ENCODE measurements at places on chromosomes 12 and 14.
A peak's percentile ranks its signal among the peaks of the same experiment; 100 is the strongest.

- peak; percentile 18 for DNase-seq
Measured at GRCh38 chr12:100403446-100403845, 46.6 kb downstream of the SLC17A8 start.

GRCh38 chr12:76158518-76159321 is 74.2 kb upstream of the NAP1L1 start:
- DNase-seq = no peak

- DNase-seq = no peak
Measured at GRCh38 chr14:95941897-95942296, 65.3 kb downstream of the TUNAR start.

- no peak for DNase-seq
Measured at GRCh38 chr12:15778126-15778525, 11.1 kb downstream of the EPS8 start.

DNA sequence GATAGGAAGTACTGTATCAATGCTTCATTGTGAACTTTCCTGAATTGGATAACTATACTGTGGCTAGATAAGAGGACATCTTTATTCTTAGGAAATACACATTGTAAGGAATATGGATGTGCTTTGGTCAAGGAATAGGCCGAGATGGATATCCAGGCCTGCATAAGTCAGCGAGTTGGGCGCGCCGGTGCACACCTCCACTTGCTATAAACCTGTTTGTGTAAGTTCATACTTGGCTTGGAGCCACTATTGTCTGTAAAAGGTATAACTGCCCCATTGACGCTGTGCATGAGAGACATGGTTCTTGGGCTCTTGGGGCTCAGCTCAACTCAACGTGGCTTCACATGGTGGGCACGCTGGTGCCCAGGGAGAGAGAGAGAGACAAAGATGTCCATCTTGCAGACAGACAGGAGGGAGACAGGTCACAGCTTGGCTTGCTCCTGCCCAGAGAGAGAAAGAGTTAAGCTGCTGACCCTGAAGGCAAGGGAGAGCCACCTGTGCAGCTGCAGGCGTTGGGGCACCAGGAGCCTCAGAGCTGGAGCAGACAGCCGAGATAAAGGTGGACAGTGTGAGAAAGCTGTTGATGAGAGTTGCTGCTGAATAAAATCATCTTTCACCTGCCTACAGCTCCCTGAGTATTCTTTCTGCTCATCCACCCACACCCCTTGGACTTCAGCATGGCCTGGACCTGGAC is 34.1 kb upstream of the COCH start:
- no peak for DNase-seq

- DNase-seq = peak; percentile 5
Measured at GRCh38 chr14:97581016-97581415, 783.8 kb downstream of the VRK1 start.

- DNase-seq = no peak
Measured at GRCh38 chr14:52327374-52328226, 13.5 kb downstream of the PTGER2 start.

GRCh38 chr12:25397001-25397400 is 146.3 kb upstream of the KRAS start:
- no peak for DNase-seq

DNA sequence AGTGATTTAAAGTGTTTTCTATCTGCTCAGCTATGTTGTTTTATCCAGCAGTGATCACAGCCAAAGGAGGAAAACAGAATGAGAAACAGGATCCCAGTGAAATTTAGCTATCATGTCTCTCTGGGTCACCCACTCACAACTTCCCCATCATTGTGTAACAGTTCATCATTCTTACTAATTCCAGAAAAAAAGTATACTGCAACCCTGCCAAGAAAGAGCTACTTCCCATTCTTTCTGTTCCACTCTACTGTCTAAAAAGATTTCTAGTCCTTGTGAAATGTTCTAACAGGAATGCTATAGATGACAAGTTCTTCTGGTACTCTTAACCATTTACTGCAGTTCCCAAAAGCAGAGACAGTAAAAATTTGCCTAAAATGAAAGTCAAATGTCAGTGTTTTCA is 39.2 kb upstream of the CD163 start:
- DNase-seq = no peak

- DNase-seq = no peak
Measured at GRCh38 chr12:95164656-95165055, 52.6 kb downstream of the FGD6 start.

DNA sequence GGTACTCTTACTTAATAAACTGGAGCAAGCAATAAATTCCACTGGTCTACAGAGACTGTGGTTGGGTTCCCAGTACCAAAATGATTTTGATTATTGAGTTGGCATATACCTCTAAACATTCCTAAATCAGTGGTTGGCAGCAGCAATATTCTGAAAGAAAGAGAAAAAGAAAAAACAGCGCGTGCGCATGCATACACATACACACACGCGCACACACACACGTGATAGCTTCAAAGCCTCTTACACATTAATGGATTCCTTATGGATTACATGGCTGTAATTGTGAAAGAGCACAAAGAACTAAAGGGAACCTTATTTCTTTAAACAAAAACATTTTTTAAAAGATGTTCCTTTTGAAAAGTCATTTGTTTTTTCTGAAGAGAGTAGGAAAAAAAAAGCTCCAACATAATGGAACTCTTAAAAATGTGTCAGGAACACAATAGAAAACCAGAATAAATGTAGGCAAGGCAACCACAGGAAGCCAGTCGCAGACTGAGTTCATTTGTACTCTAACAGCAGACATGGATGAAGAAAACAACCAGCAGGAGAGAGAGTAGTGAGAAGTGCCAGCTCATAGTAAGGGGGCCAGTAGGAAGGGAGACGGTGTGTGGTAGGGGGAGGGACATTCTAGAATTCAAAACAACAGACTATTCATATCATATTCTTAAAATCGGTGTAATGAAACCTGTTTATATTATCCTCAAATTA is 80.0 kb downstream of the DRAM1 start:
- DNase-seq = no peak

- no peak for DNase-seq
Measured at GRCh38 chr14:74558655-74559054, 53.4 kb downstream of the LTBP2 start.

DNA sequence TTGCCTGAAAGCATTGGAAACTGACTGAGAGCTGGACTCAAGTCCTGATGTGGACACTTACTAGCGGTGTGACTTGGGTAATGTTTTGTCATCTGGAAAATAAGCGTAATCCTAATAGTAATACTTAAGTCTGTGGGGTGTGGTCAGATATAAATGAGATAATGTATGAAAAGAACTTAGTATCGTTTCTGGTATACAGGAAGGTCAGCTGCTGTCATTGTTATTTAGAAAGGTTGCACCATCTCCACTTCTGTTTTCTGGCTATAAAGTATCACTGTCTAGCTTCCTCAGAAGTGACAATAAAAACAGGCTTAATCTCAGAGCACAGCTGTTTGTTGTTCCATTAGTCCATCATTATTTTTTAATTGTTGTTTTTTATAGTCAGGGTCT is 34.1 kb upstream of the TUBA1C start:
- DNase-seq = no peak

- DNase-seq = no peak
Measured at GRCh38 chr12:586318-587071, 76.8 kb downstream of the NINJ2 start.

DNA sequence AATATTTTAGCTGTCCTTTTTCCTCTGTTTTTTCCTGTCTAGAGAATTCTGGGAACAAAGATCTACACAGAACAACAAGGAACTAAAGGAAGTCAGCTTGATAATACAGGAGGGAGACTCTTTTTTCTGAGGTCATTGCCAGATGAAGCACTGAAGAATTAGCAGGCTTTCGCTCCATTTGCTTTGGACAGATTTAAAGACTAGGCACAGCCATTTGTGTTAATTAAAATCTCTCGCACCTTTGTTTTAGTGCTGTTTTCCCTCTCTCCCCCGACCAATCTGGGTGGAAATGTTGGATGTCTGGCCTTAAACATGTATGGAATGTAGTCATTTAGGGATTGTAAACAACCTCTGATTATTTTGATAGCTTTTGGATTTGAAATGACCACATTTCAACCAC is 9.6 kb upstream of the GPHN start:
- DNase-seq = no peak

GRCh38 chr12:49882248-49882850 is 21.4 kb downstream of the FAIM2 start:
- DNase-seq = no peak

DNA sequence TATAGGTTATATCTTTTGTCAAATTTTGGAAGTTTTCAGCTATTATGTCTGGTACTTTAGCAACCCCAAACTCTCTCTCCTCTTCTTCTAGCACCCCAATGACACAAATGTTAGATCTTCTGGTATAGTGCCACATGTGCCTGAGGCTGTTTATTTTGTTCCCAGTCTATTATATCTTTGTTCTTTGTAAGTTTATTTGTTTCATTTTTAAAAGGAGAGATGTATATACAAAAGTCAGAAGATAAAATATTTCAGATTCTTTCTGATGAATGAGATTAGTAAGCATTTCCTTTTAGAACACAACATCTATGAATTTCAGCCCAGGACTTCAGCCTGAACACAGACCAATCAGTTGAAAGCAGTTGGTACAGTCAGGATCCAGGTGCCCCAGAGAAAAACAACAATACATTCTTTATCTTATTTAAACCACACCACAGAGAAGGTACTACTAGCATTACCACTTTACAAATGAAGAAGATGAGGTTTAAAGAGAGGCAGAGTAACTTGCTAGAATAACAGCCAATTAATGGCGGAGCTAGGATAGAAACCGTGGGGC is 114.1 kb upstream of the BTG1 start:
- no peak for DNase-seq

All from RWPE1 (cell line).